NCI-H460 (cell line): ENCODE measurements at places on chromosomes 11 and 22.

DNA sequence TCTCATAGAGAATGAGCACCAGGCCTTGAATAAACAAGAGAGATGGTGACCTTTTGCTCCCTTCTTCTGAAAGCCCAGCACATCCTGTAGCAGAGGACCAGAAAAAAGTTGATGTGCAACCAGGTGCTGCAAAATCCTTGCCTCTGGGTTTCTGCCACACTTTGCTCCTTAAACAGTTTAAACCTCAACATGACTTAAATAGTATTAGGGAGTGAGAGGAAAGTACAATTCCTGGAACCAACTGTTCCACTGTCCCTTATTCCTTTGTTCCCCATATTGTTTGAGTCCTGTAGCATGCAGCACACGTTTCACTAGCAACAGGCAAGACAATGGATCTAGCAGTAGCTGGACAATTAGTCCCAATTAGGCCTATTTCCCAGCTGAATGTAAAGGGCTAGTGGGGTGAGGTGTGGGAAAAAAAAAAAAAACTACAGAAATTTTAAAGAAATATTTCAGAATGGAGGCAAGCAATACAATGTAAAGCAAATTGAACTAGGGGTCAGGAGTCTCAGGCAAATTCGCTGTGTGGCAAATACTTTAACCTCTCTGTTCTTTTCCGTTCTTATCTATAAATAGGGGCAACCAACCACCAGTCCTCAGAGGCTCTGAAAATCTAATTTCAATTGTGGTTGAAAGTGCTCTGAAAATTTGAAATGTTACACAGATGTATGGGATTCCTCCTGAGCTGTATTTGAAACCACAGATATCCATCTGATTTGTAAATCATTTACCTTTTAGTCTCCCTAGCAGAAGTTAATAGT lies 6.6 kb downstream of the MPPED2 start:
- DNase-seq = no peak

- no peak for DNase-seq
Measured at GRCh38 chr11:10478066-10478465, 23.0 kb downstream of the AMPD3 start.

GRCh38 chr22:19873960-19874306 lies 19.3 kb upstream of the GNB1L start:
- no peak for DNase-seq

- DNase-seq = no peak
Measured at GRCh38 chr11:128610721-128611617, 23.6 kb upstream of the ETS1 start.

DNA sequence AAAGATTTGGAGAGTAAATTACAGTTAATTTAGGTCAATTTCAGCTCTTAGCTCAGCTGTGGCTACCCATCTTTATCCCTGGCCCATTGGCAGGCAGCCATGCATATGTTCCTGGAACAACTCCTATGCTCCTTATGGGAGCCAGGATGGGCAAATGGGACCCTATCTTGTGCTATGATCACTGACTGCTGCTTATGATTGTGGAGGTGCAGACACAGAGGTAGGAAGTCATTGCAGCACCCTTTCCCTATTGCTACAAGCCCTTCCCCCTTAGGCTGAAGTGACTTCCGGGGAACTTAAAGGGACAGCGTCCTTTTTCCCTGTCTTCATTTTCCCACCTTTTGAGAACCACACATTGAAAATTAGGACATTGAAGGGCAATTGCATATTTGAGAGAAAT lies 112.7 kb downstream of the FCHSD2 start:
- DNase-seq = no peak

GRCh38 chr11:133659538-133660201 lies 127.4 kb upstream of the OPCML start:
- DNase-seq = no peak

GRCh38 chr22:17085277-17086181 lies 729 bp downstream of the IL17RA start:
- DNase-seq = no peak

DNA sequence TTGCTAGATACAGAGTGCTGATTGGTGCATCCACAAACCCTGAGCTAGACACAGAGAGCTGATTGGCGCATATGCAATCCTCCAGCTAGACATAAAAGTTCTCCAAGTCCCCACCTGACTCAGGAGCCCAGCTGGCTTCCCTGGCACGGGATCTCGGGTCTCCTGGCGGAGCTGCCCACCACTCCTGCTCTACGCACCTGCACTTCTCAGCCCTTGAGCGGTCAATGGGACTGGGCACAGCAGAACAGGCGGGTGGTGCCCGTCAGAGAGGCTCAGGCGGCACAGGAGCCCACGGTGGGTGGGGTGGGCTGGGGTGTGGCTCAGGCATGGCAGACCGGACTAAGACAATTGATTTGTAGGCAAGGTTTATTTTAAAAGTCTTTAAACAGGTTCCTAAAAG lies 1365.5 kb downstream of the FAM181B start:
- DNase-seq = no peak

GRCh38 chr11:115906171-115906570 lies 402.0 kb upstream of the CADM1 start:
- DNase-seq = no peak
